ENCODE measurements at places on chromosomes 6 and 20.

- DNase-seq, result no peak
These were observed 62.0 kb downstream of the HIVEP2 start for GRCh38 chr6:142883011-142883410.

DNA sequence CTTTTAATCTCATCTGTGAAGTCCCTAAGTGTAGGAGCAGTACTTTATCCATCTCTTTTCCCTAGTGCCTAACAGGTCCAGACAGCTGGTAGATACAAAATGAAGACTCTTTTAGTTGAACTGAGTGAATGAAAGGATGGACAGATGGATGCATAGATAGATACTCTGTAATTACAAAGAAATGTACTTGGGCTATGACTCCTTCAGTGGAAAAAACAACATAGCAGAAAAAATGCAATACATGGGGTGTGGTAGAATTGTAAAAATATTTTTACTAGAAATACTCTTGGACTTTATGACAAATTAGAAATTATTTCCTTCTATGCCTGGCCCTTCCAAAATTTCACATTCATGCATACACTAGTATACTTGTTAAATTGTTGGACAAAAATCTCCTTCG lies 29.3 kb downstream of the KCNQ5 start:
- DNase-seq, result no peak

DNA sequence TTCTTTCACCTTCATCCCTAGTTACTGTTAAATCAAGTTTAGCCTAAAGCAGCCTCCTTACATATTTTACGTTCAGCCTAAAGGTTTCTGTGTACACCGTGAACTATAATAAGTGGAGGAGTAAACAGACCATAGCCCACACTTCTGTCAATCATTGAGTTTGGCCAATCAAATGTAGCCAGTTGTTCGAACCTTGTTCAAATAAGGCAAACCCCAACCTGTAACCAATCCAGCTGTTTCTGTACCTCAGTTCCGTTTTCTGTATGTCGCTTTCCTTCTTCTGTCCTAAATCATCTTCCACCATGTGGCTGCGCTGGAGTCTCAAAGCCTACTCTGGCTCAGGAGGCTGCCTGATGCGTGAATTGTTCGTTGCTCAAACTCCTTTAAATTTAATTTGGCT lies 1.8 kb upstream of the FBXO30 start:
- DNase-seq, result no peak

- DNase-seq, result no peak
These were observed 96.2 kb upstream of the CNR1 start for GRCh38 chr6:88262332-88262731.

- no peak for DNase-seq
These were observed 673.7 kb downstream of the HTR1B start for GRCh38 chr6:76789580-76789979.

- no peak for DNase-seq
These were observed 3.1 kb upstream of the CSE1L start for GRCh38 chr20:49043000-49043399.

DNA sequence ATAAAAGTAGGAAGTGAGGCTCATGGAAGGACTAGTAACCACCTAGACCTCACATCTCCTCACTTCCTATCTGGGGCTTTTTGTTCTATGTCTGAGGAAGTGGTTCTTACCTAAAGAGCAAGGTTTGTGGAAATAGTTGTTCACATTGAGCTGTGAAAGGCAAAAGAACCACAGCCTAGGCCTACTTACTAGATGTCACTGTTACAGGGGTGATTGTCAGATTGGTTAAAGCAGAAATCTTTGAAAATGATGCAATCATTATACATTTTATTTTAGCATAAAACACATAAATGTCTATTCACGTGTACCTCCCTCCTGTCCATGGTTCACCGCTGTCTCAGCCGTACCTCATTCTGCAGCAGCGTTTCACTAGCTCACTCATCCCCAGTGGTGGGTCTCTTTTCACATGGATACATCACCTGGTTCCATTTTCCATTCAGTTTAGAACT lies 268.8 kb downstream of the TMEM242 start:
- DNase-seq, result no peak

GRCh38 chr6:163422550-163422949 lies 8.0 kb downstream of the QKI start:
- no peak for DNase-seq

- no peak for DNase-seq
These were observed 15.2 kb downstream of the VNN2 start for GRCh38 chr6:132742495-132742894.

- DNase-seq, result no peak
These were observed 138.2 kb downstream of the BMP7 start for GRCh38 chr20:57128044-57128757.

DNA sequence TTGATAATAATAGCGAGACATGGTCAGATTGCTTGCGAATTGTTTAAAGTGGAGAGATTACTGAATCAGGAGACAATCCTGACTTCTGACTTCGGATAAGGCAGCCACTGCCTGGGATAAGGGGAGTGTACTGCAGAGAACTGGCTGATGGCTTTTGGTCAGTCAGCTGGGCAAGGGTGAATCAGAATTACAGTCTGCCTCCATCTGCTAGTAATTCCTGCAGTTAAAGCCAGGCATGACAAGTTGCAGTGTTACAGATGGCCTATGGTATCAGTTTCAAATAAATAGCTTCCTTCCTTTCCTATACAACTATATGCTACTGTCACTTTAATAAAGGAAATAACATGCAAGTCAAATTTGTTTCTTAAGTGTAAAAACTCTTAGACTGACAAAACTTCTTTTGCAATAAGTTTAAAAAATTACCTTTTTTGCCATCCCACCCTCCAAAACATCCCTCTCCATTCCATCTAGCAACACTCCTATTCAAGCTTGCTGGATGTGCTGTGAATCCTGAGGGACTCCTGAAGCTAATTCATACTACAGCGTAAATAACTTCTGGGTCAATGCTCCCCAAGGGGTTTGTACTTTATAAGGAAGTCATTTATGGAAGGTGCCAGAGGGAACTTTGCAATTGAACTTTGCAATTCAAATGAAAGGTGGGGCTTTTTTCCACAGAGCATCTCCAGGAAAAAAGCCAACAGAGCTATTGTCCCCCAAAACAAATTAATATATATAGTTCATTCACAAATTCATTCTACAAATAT lies 245.2 kb downstream of the ADGRB3 start:
- DNase-seq, result no peak

GRCh38 chr6:168030908-168031307 lies 33.4 kb downstream of the KIF25 start:
- no peak for DNase-seq

DNA sequence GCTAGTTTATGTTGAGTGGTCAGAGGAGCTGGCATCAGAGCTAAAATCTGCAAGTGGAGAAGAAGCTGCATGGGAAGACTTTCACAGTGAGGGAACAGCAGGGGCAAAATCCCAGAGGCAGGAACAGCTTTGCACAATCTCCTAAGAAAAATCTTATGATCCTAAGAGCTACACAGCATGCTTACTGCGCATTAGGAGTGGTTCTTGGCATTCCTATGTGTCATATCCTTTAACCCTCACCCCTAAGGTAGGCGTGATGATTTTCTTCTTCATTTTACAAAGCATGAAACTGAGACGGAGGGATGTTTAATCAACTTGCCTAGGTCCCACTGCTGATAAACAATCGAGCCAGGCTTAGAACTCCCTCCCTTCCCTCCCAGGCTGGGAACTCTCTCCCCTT lies 313.6 kb upstream of the SULF2 start:
- no peak for DNase-seq

- DNase-seq, result no peak
These were observed 157.6 kb upstream of the PDE7B start for GRCh38 chr6:135693811-135694370.

- no peak for DNase-seq
These were observed 398.4 kb downstream of the TBC1D32 start for GRCh38 chr6:120935908-120936307.

DNA sequence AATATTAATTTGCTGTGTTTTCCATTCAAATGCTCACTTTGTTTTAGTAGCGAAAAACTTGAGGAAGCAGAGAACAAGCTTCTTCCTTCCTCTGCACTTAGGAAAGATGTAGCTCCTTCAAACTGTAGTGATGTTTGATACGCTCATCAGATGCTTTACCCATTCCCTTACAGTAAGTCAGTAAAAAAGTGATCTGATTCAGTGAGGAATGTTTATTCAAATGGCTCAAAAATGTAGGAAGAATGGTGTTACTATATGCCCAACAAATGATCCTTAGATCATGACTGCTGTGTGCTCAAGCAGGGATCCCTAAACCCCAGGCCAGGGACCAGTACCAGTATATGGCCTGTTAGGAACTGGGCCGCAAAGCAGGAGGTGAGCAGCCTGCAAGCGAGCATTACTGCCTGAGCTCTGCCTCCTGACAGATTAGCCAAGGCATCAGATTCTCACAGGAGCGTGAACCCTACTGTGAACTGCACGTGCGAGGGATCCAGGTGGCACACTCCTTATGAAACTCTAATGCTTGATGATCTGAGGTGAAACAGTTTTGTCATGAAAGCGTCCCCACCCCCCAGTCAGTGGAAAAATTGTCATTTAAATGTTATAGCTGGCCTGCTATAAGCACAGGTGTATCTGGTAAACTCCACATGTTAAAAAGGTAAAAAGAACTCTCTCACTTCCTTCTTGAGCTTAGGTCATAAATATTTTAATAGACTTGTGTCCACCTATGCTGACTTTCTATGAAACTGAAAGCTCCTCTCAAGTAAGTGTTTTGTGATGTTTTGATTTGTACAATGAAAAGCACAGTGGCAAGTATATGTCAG lies 187.2 kb downstream of the FOXC1 start:
- DNase-seq, result no peak

- no peak for DNase-seq
These were observed 39.8 kb upstream of the NAA20 start for GRCh38 chr20:19977373-19977770.

GRCh38 chr20:21714297-21715192 lies 9.1 kb downstream of the PAX1 start:
- DNase-seq, result no peak

DNA sequence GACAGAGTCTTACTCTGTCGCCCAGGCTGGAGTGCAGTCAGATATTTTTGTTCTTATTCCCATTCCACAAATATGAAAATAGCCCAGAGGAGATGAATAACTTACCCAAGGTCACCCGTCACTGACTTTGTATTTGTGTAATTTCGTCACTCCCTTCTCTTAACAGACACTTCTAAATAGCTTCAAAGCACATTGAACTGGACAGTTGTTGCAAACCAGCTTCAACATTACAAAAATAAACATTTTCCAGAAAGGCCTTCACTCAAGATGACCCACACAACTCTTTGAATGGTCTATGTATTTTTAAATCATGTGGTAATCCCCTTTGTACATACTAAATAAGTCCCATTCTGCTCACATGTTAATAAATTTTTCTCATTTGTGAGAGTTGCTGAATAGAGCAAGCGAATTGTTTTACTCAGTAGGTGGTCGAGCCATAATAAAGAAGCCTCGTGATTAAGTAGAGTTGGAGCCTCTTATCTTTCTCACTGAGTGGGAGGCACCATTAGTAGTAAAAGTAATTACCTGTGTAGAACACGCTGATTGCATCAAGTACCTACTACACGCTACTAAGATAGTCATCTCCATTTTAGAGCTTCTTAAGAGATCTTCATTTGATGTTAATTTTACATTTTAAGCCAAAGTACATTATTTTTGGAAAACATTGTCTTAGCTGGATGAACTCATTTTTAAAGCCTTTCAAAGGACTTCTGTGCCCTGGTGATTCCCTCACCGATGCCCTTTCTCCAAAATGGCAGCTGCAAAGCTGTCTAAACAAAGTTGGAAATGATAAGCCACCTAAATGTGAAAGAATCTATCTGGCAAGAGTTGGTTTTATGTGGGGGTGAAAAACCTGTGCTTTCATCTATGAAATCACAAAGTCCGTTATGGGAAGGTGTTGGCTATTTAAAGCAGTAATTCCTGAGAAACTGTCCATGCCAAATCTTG lies 110.0 kb downstream of the TSHZ2 start:
- DNase-seq, result no peak

DNA sequence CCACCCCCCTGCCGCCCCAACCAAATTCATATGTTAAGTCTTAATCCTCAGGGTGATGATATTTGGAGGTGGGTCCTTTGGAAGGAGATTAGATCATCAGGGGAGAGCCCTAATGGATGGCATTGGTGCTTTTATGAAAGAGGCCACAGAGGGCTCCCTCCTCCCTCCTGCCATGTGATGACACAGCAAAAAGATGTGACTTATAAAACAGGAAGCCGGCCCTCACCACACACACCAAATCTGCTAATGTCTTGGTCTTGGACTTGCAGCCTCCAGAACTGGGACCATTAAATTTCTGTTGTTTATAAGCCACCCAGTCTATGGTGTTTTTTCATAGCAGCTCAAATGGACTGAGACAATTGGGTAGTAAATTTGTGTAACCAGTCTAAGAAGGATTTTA lies 176.3 kb downstream of the ADGRG6 start:
- DNase-seq, result no peak

DNA sequence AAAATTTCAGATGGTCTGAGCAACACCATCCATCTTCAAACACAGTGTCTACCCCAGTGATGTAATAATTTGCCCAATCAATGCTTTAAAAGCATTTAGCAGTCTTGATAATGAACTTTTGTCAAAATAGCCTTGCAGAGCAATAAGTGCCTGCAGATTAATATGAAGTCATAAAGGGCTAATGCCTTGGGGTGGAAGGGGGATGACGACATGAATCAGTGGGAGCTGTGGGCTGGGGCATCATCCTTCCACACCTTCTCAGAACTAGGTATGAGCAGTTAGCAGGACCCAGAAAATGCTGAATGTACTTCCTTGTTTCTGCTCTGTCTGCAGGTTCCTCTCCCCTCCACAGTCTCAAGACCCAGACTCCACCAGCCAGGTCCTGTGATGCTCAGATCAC lies 166.2 kb upstream of the MAFB start:
- DNase-seq, result no peak

DNA sequence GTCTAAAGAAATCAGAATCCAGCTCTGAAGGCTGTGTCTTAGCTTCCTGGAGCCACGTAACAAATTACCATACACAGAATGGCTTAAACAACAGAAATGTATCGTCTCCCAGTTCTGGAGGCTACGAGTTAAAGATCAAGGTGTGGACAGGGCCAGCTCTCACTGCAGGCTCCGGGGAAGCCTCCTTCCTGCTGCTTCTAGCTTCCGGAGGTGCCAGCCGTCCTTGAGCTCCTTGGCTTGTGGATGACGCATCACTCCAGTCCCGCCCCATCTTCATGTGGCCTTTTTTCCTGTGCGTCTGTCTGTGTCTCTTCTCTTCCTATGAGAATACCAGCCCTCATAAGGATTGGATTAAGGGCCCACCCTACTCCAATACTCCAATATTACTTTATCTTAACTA lies 319.1 kb upstream of the QKI start:
- no peak for DNase-seq

GRCh38 chr6:167487749-167488664 lies 163.1 kb downstream of the TTLL2 start:
- no peak for DNase-seq

- DNase-seq, result no peak
These were observed 90.2 kb upstream of the CDH4 start for GRCh38 chr20:61161726-61162390.

- no peak for DNase-seq
These were observed 19.1 kb downstream of the PCK1 start for GRCh38 chr20:57579898-57580447.

DNA sequence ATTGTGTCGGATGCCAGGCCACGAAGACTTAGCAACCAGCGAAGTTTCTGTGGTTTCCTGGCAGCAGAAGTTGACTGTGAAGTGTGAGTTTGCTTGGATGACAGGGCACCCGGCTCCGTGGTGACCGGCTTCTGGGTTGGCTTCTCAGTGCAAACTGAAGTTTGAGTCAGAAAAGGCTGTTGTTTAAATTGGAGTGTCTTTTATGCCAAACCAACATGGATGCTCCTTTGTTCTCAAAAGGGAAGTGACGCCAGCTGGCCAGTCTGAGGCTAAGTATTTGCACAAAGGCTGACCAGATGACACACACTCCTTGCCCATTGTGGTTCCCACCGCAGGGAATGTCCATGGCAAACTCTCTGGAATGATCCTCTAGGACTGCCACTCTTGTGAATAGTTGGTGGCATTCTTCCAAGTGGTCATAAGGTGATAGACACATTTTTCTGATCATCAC lies 164.8 kb upstream of the QKI start:
- no peak for DNase-seq

Data from stimulated activated CD8-positive, alpha-beta memory T cell treated with anti-CD3 and anti-CD28 coated beads, Interleukin-7, amount 100 ng/mL, for 24 hours (primary cell).